ENCODE measurements at places on chromosomes 16 and 17.

GRCh38 chr16:88384222-88385111, 1.7 kb downstream of the ZNF469 start:
- DNase-seq, result no peak

- DNase-seq, result no peak
Measured at GRCh38 chr16:87212026-87212425, 105.2 kb downstream of the C16orf95 start.

DNA sequence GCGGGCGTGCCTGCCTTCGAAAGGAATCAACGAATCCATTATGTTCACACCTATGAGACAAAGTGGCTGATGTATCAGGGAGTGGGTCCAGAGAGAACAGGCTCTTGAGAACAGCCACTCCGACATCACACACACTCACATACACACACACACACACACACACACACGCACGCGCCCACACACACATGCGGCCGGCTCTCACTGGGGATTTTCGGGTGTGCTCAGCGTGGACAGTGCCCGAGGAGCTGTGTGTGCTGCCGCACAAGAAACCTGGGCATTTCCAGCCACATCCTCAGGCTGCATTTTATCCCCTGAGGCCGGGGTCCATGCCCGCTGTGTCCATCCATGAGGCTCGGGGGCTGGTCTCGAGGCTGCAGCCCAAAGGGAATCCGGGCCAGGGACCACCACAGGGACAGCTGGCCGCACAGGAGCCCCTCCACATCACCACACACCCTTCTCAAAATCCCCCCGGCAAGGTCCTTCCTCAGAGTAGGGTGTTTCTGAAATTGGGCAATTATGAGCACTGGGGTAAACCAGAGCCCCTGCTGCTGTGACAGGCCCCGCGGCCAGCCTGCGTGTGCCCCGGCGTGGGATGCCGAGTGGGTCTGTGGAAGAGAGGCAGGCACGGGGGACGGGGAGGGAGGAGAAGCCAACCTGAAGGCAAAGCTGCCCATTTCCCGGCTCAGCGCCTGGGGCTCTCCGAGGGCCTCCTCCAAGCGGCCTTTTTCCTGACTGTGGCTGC, 24.8 kb downstream of the MRM3 start:
- DNase-seq, result no peak

DNA sequence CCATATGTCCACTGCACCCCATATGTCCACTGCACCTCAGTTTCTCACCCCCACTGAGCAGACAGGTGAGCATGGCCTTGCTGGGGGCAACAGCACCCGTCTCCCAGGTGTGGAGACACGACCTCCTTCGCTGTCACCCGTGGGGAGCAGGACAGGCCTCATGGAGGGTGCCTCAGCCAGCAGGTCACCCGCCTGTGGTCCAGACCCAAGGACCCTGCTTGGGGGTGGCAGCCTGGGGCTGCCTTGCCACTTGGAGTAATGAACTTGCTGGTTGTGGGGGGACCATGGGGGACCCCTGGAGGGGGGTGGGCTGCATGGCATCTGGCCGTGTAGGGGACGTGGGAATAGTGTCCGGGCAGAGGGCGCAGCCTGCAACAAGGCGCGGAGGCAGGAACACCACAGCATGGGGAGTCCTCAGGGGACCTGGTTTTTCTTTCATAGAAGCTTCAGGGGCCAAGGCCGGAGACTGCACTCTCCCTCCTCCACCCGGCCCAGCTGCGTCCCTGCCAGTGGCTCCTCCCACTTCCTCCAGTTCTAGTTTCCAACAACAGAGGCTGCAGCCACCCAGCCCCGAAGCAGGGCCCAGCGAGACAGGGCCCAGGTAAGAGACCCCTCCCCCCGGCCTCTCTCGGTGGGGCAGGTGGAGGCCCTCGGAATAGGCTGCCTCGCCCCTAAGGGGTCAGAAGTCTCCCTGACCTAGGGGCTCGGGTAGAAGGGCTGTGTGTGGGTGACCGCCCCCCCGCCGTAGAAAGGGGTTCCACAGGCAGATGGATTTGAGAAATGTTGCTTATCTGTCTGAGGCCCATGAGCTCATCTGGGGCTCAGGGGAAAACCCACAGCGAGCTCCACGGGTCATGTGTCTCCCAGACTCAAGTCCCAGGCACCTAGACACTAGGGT, at the start of gene NHLRC4:
Gene NHLRC4 (plus strand): TSS at position 531 of the 898 bp plus-strand sequence. CDS start 1,043 bp downstream, outside the sequence.
- peak; percentile 55 for DNase-seq

- DNase-seq, result no peak
Measured at GRCh38 chr16:84544031-84544773, 39.7 kb upstream of the MEAK7 start.

- no peak for DNase-seq
Measured at GRCh38 chr17:43169561-43170139, 1.4 kb upstream of the NBR1 start.

DNA sequence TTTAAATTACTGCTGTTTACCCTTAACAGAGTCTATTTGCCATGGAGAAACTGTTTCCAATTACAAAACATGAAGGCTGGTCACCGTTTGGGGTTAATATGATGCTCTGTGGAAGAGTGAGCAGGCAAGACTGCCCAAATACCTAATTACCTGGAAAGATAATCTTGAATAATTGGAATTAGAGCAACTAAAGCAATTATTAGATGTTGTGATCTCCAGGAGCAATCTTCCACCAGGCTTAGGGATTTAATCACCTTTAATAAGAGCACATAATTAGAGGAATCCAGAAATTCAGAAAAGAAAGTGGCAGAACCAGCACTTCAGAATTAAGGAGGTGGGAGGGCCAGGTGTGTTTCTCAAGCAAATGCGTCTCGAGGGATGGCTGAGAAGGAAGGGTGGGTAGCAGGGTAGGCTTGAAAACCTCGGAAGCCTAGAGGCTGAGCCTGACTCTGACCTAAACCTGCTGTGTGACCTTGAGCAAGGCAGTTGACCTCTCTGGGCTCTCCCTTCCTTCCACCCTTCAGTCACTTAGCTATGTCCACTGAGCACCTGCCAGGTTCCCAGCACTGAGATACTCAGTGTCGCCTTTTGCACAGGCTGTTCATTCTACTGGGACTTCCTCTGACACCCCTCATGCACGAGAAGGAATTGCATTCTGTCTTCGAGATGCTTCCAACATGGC, 113.2 kb downstream of the GSG1L start:
- no peak for DNase-seq

- peak; percentile 64 for DNase-seq
Measured at GRCh38 chr16:88781140-88782077, 3.6 kb downstream of the PIEZO1 start.

DNA sequence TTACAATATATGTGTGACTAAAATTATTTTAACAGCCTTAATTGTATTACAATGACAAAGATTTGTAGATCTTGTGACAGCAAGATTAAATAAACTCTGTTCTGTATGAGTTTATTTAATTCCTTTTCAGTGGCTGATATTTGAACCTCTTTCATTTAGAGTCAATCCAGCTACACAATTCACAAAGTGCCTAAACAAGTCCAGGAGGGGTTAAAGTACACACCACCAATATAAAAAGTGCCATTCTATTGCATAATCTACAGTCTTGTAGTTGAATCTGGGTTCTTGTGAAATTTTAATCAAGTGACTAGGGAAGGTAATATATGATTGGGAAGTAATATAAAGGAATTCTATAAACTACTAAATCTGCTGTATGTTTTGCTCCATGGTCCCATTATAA, 3.9 kb upstream of the NFAT5 start:
- DNase-seq, result no peak

- DNase-seq, result peak; percentile 77
Measured at GRCh38 chr17:489758-490329, 137.2 kb upstream of the RPH3AL start.

DNA sequence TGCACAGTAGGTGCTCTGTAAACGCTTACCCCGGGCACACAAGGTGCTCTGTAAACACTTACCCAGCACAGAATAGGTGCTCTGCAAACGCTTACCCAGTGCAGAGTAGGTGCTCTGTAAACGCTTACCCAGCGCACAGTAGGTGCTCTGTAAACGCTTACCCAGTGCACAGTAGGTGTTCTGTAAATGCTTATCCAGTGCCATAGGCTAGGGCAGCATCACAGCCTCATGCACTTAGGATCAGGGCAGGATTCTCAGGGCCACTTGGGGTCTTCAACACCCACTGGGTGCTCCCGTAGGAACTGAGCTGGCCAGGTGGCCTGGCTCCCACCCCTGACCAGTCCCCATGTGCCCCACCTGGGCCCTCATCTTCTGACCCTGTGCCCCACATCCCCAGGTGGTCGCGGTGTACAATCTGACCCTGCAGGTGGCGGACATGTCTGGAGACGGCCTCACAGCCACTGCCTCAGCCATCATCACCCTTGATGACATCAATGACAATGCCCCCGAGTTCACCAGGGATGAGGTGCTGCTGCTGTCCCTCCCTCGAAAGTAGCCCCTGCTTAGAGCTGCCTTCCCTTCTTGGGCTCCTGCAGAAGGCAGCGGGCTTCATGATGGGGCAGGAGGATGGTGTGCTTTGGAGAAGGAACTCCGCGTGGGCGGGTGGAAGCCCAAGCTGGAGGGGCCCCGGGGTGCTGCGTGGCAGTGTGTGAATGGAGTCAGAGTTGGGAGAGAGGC, 13.1 kb downstream of the SLC22A31 start:
- no peak for DNase-seq

- DNase-seq, result peak; percentile 32
Measured at GRCh38 chr17:59154292-59154720, 680 bp downstream of the SKA2 start.

DNA sequence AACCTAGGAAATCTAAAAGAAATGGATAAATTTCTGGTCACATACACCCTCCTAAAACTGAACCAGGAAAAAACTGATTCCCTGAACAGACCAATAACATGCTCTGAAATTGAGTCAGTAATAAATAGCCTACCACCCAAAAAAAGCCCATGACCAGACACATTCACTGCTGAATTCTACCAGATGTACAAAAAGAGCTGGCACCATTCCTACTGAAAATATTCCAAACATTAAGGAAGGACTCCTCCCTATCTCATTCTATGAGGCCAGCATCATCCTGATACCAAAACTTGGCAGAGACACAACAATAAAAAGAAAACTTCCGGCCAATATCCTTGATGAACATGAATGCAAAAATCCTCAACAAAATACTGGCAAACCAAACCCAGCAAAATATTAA, 52.9 kb downstream of the TTC19 start:
- no peak for DNase-seq

GRCh38 chr16:1184156-1184868, 31.4 kb downstream of the CACNA1H start:
- DNase-seq, result no peak

DNA sequence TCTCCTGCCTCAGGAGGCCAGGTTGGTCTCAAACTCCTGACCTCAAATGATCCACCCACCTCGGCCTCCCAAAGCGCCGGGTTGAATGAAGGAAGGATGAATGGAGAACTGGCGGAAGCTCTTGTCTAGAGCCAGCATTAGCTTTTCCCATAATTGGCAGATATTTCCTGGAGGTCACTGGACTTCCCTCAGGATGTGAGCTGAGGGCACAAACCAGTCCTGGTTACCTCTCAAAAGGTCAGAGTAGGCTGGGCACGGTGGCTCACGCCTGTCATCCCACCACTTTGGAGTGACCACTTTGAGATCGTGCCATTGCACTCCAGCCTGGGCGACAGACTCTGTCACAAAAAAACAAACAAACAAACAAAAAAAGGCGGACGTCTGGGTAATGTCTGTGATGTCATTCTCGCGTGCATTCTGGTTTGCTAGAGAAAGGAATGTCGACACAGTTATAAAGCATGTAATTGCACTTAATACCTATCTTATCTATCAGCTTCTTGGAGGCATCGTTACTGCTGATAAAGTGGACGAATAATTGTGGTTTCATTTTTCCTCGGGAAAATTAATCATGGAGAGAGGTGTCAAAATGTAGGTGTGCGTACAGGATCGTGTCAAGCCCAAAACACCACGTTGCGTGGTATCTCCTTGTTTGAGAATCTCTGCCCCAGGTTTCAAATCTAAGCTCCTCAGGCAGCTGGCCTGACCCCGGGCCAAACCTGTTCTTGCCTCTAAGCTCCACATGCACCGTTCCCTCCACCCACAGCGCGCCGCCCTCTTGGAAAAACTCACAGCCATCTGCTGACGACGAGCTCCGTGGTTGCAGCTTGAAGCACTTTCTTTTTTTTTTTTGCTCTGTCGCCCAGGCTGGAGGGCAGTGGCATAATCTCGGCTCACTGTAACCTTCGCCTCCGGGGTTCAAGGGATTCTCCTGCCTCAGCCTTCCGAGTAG, 6.4 kb upstream of the CRK start:
- DNase-seq, result no peak

DNA sequence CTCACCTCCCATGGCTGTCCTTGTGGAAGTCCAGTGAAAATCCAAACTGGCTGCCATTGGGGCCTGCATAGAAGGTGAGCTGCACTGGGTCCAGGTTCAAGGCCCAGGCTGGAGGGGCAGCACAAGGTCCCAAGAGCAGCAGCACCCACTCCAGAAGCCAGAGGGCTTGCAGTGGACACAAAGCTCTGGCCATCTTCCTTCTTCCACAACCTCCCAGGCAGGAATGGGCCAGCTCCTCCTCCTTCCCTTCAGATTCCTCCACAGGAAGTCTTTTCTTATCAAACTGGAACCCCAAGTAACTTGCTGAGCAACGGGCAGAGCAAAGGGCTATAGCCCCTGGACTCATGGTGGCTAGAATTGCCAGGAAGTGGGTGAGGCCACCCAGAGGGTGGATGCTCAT, at the start of gene ITGA2B:
Gene ITGA2B (minus strand): TSS at position 369 of the 400 bp plus-strand sequence. CDS start 176 bp downstream, at position 193.
- no peak for DNase-seq

DNA sequence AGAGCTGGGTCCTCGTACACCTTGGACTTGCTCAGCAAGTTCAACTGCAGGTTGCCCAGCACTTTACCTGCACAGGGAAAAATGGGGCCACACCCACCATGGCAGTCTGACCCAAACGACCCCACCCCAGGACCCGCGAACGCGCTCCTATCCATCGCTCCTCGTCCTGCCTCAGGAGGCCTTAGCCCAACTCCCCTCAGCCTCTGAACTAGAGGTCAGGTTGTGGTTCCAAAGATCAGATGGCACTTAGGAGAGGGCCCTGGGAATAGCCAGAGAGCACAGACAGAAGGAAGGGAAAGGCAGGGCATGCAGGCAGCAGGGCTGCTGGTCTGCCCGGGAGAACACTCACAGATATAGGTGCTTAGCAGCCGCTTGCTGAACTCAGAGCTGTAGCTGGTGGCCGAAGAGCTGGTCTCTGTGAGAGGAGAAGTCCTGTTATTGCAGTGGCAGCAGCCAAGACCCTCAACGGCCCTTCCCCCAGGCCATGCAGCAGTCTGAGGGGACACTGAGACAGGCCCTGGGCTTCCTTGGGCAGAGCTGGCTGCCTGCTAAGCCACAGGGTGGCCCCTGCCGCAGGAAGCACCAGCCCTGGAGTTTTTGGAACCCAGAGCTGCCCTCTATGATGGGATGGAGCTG, 6.9 kb downstream of the ZACN start:
- no peak for DNase-seq

DNA sequence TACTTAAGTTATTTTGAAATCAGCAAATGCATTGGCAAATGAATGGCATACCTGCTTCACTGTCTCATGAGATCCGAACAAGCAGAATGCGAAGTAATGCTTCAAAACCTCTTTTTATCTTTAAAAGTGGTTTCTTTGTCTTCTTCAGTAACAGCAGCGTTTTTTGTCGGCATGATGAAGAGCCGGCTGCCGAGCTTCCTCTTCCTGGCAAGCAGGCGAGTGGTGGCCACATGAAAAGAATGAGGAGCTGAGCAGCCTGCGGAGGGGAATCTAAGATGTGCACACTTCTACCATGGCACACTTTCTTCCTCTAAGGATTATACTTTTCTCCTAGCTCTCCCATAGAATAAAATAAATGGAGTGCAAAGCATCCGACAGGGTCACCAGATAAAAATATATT, 42.4 kb upstream of the AKTIP start:
- peak; percentile 29 for DNase-seq
